Spinal cord (tissue), 10 donors: ENCODE measurements at places on chromosomes 11 and 22.

GRCh38 chr11:75311858-75312288 is 39.6 kb downstream of the ARRB1 start:
- H3K27me3 ChIP-seq, result no peaks in the 10 kb centered on the region
- no peak for DNase-seq
- H3K27ac ChIP-seq, result peak overlapping the region; percentile 47
- peaks cover 12% of the 10 kb centered on the region for H3K36me3 ChIP-seq
- peaks cover 30% of the 10 kb centered on the region for H3K4me1 ChIP-seq
- no peak overlapping the region for H3K4me3 ChIP-seq

DNA sequence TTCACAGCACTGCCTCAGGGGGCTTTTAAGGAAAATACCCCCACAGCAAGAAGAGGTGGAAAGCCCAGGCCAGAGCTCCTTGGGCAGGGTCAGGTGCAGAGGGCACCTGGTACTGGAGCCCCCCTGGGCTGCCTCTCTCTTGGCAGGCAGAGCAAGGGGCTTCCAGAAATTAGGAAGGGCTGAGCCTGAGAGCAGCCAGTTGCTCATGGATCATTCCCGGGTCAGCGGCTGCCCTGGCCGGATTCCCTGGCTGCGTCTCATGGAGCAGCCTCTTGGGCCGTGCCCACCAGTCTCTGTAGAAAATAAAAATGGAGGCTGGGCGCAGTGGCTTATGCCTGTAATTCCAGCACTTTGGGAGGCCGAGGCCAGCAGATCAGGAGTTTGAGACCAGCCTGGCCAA is 10.3 kb upstream of the OMP start:
- peaks cover 59% of the 10 kb centered on the region for H3K36me3 ChIP-seq
- H3K27me3 ChIP-seq, result no peaks in the 10 kb centered on the region
- peak overlapping the region; percentile 30 for H3K27ac ChIP-seq
- H3K4me3 ChIP-seq, result no peak overlapping the region
- H3K4me1 ChIP-seq, result peaks cover 65% of the 10 kb centered on the region

- peaks cover 68% of the 10 kb centered on the region for H3K4me1 ChIP-seq
- no peak for DNase-seq
- H3K36me3 ChIP-seq, result peaks cover 59% of the 10 kb centered on the region
- peaks cover 7% of the 10 kb centered on the region for H3K27me3 ChIP-seq
- peak overlapping the region; percentile 21 for H3K4me3 ChIP-seq
Observed at GRCh38 chr11:1749395-1750351, 722 bp downstream of the IFITM10 start.

DNA sequence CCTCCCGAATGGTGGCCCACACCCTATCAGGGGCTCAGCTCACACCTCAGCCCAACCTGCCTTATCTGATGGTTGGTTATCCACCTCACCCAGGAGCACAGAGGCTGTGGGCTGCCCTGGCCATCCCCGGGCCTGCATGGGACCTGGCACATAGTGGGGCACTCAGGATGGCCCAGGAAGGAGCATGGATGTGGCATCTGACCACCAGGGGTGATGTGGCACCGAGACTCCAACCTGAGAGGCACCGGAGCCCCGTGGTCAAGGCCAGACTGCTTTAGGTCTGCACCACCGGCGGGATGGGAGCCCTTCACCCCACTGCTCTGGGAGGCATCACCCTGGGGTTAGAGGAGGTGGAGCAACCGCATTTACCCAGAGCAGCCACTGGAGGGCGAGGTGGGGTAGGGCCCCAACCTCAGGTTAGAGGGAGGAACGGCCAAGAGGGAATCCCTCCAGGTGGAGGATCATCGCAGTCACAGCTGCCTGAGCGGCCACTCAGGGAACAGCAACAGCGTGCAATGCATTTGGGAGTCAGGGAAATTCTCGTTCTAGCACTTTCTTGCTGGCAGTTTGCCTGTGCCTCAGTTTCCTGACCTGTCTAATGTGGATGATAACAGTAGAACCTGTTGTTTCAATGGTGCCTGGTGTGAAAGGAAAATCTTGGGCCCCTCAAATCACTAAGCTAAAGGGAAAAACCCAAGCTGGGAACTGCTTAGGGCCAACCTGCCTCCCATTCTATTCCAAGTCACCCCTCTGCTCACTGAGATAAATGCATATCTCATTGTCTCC is 52.9 kb upstream of the CARS1 start:
- H3K27me3 ChIP-seq, result no peaks in the 10 kb centered on the region
- H3K4me1 ChIP-seq, result no peaks in the 10 kb centered on the region
- H3K36me3 ChIP-seq, result peaks cover 56% of the 10 kb centered on the region
- H3K4me3 ChIP-seq, result no peak overlapping the region
- DNase-seq, result no peak

DNA sequence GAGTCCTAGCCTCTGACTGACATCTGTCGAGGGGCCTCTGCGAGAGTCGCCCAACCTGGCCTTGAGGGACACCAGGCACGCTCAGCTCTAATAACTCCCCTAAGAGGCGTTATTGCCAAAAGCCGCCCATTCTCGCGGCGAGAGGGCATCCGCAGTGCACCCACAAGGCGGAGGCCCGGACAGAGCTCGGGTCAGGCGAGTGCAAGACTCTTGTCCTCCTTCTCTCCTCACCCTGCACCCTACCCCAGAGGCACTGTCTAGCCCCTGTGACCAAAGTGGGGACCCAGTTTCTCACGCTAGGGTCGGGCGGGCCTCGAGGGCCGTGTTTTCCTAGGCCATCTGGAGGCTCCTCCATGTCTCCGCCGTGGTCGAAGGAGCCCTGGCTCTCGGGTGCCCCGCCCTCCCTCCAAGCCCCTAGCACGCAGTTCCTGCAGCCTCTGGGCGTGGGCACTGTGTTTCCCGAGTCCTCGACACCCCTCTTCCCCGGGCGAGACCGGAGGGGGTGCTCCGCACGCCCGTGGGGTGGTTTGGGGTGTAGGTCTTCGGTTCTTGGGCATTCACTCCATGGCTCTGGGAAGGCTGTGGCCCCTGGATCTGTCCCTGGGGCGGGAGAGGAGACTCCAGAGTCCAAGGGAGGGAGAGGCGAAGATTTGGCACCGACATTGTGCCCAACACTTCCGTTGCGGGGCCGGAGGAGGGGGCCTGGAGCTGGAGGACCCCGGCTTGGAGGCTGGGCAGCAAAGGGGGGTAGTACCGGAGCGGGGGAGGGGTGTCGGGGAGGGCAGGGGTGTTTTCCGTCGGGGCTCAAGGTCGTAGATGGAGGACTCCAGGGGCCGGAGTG is 1.0 kb downstream of the CHRM4 start:
- peaks cover 46% of the 10 kb centered on the region for H3K27me3 ChIP-seq
- peaks cover 8% of the 10 kb centered on the region for H3K36me3 ChIP-seq
- peak overlapping the region; percentile 45 for H3K4me3 ChIP-seq
- H3K27ac ChIP-seq, result no peak overlapping the region

DNA sequence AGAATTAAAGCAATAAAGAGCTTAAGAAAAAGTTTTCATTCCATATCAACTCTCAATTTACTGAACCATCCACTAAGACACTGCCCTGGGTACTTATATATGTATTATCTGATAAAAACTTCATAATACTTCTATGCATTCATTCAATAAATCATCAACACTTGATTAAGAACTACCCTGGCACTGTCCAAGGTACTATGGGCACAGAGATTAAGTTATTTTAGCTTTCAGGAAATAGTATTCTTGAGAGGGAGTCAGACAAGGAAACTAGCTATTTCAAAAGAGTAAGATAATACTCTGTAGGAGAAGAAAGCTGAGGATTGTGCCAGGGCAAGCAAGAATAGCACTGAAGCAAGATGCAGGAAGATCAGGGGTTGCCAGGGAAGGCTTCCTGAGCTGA is 640.8 kb downstream of the FAM181B start:
- no peaks in the 10 kb centered on the region for H3K4me1 ChIP-seq
- no peak overlapping the region for H3K4me3 ChIP-seq
- H3K27ac ChIP-seq, result no peak overlapping the region
- DNase-seq, result no peak

DNA sequence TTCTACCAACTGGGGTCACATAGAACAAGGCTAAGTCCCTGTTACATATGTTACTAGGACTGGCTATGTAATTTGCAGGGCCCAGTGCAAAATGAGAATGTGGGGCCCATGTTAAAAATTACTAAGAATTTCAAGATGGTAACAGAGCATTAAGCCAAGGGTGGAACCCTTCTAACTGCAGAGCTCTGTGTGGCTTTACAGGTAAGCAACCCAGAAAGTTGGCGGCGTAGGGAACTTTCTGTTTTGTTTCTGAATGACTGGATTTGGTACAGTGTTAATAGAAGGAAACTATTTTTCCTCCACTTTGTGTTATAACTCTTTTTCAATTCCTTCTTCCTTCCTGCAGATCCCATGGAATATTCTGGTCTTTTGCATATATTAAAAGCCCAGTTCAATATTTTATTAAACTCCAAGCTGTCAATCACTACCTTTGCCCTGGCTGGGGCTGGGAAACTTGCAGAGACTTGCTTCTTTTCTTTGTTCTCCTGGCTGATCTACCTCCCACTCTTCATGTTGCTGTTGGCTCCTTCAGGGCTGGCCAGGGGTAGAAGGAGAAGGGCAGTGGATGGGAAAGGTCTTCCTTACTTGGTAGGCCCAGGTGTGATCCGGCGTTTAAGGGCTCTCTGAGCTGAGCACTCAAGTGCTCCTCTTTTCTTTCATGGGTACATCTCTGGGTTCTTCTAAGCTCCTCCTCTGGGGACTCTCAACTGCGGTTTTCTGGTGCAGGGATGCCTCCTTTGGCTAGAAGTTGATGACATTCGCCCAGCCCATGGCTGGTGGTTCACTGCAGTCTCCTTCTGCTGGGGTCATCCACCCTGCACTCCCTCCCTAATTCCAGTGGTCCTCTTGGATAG is 67.7 kb downstream of the SNX19 start:
- no peak for DNase-seq
- H3K4me1 ChIP-seq, result no peaks in the 10 kb centered on the region
- H3K27me3 ChIP-seq, result no peaks in the 10 kb centered on the region

DNA sequence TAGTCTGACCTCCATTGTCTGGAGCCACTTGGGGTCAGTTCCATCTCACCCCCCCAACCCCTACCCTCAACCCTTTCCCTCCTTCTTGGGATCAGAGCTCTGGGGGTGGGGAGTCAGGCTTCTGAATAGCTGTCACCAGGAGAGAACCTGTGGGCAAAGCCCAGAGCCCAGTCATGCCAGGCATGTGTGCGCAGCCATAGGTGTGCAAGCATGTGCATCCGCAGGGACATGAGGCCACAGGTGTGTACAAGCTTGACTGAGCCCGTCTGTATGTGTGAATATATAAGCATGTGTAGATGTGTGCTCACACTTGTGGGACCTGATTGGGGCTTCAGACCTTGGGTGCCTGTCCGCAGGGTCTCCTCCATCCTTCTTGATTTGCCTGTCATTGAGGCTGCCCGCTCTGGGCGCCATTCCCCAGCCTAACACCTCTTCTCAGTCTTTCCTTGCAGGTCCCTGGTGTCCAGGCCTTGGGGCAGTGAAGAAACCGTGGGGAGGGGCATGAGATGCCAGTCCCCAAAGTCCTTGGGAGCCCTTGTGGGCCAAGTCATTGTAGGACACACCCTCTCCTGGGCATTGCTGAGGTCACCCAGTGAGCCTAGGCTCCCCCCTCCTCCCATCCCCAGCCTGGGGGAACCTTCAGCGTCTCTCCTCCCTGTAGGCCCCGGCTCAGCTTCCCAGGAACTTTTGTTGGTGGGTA is 9.0 kb downstream of the ATG16L2 start:
- no peak overlapping the region for H3K4me3 ChIP-seq
- no peak for DNase-seq
- H3K27ac ChIP-seq, result no peak overlapping the region
- H3K4me1 ChIP-seq, result peaks cover 25% of the 10 kb centered on the region

- no peak overlapping the region for H3K27ac ChIP-seq
- H3K4me3 ChIP-seq, result no peak overlapping the region
- DNase-seq, result no peak
Observed at GRCh38 chr11:1834062-1834610, 654 bp upstream of the SYT8 start.

- no peaks in the 10 kb centered on the region for H3K27me3 ChIP-seq
- H3K27ac ChIP-seq, result no peak overlapping the region
- no peak overlapping the region for H3K4me3 ChIP-seq
- no peak for DNase-seq
Observed at GRCh38 chr11:76776472-76776871, 6.7 kb upstream of the TSKU start.

DNA sequence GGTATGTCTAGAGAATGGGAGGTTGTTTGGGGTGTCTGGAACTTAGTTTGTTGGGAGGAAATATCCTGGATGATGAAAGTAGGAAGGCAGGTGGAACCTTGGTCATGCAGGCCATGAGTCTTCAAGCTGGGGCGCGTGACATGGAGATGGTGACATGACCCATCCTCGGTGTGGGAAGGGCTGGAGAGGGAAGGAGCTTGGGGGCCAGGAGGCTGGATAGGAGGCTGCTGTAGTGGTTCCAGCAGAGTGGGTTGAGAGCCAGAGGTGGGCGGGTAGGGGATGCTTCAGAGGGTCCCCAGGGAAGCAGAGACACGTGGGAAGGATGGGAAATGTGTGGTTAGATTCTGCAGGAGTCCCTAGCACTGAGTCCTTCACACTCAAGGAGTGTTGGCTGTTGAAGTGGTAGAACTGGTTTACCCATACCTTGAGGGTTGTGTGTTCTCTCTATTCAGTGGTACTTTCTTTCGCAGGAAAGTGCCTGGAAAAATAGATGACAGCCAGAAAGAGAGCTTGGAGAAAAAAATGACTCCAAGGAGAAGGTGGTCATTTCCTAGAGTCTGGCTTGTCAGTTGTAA is 56.8 kb downstream of the LDLRAD3 start:
- no peak for DNase-seq
- no peak overlapping the region for H3K27ac ChIP-seq
- no peaks in the 10 kb centered on the region for H3K36me3 ChIP-seq
- no peaks in the 10 kb centered on the region for H3K27me3 ChIP-seq
- no peak overlapping the region for H3K4me3 ChIP-seq

DNA sequence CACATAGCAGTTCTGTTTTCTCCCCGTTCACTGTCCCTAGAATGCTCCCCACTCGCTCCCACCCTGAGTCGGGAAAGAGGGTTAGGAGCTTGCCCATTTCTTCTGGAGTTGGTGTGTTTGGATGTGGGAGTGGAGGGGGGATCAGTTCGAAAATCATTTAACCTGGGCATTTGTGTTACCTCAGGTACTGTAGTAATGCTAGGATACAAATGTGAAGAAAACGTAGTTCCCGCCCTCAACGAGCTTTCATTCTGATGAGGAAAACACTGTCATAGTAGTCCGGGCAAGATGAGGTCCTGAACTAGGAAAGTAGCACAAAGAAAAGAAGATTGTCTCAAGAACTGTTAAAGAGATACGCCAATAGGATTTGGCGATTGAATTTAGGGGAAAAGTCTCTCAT is 539 bp downstream of the SDHD start:
- H3K27ac ChIP-seq, result no peak overlapping the region
- peaks cover 8% of the 10 kb centered on the region for H3K4me1 ChIP-seq
- H3K27me3 ChIP-seq, result no peaks in the 10 kb centered on the region
- DNase-seq, result no peak
- H3K36me3 ChIP-seq, result peaks cover 33% of the 10 kb centered on the region

GRCh38 chr11:36037031-36037430 is 93.2 kb downstream of the LDLRAD3 start:
- H3K27ac ChIP-seq, result no peak overlapping the region
- no peaks in the 10 kb centered on the region for H3K27me3 ChIP-seq
- peaks cover 3% of the 10 kb centered on the region for H3K36me3 ChIP-seq
- no peak overlapping the region for H3K4me3 ChIP-seq
- peak; percentile 71 for DNase-seq
- H3K4me1 ChIP-seq, result peaks cover 25% of the 10 kb centered on the region

- H3K4me1 ChIP-seq, result peaks cover 61% of the 10 kb centered on the region
- H3K4me3 ChIP-seq, result peak overlapping the region; percentile 60
- DNase-seq, result peak; percentile 26
- peak overlapping the region; percentile 89 for H3K27ac ChIP-seq
- peaks cover 30% of the 10 kb centered on the region for H3K36me3 ChIP-seq
Observed at GRCh38 chr11:72721689-72722049, 30.5 kb downstream of the ARAP1 start.
